ENCODE measurements at places on chromosomes 11 and 22. TPM values are rescaled to one million over a fixed set of nuclear protein-coding genes. Genes with fewer than 3 reads are reported as not detected.

Gene MAPK8IP2
- polyA plus RNA-seq, result 0.18 TPM

Gene MMP11
- polyA plus RNA-seq, result 23.2 TPM

Gene BEST1
- polyA plus RNA-seq, result 0.04 TPM

Gene PHOX2A
- not detected for polyA plus RNA-seq

Gene NELL1
- not detected for polyA plus RNA-seq

Gene PTH
- polyA plus RNA-seq, result not detected

Gene RPL27A
- 1,047 TPM for polyA plus RNA-seq

Gene LRRC56
- 0.47 TPM for polyA plus RNA-seq

Gene C11orf86
- not detected for polyA plus RNA-seq

Gene FHIP1B
- 50.1 TPM for polyA plus RNA-seq

Measured in endothelial cell of umbilical vein (primary cell).